Stimulated activated CD4-positive, alpha-beta T cell treated with anti-CD3 and anti-CD28 coated beads, Interleukin-1b, Interleukin-23, amount 100 ng/mL, for 24 hours (primary cell): ENCODE measurements at places on chromosomes 3 and 15.

DNA sequence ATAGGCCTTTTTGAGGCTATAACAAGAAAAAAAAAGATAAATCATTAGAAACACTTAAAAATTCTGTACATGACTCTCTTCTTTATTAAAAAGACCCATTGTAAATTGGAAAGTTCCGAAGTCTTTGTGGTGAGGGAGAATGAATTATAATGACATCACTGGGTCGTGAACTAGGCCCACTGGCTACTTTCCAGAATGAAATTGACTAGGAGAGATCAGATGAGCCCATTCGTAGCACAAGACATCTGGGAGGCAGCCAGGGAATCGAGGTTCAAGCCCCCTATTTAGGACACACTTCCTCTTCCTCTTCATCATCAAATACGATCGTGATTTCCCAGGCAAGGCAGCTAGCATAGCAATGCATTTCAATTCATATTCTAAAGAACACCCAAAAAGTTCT lies 889.8 kb upstream of the NR2F2 start:
- no peak for DNase-seq

DNA sequence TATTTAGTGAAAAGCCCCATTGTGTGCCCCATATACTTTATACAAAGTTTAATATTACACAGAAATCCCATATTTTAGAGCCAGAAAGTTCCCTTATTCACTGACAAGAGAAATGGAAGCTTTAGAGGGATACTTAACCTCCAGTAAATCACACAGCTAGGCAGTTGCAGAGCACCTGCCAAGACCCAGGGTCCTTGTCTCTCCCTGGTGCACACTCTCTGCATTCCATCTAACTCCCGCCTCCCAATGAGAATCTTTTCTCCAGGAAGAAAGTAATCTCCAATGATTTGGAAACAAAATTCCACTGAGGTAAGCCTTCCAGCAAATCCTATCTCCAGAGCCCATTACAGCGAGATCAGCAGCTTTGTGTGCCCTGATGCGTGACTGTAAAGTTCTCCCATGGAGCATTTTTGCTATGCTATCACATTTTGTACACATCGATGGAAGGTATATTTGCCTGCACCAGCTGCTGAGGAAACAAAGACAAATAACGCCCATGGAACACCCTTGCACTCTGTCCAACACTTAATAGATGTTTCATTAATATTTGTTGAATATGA lies 41.4 kb downstream of the ULK4 start:
- DNase-seq: no peak

DNA sequence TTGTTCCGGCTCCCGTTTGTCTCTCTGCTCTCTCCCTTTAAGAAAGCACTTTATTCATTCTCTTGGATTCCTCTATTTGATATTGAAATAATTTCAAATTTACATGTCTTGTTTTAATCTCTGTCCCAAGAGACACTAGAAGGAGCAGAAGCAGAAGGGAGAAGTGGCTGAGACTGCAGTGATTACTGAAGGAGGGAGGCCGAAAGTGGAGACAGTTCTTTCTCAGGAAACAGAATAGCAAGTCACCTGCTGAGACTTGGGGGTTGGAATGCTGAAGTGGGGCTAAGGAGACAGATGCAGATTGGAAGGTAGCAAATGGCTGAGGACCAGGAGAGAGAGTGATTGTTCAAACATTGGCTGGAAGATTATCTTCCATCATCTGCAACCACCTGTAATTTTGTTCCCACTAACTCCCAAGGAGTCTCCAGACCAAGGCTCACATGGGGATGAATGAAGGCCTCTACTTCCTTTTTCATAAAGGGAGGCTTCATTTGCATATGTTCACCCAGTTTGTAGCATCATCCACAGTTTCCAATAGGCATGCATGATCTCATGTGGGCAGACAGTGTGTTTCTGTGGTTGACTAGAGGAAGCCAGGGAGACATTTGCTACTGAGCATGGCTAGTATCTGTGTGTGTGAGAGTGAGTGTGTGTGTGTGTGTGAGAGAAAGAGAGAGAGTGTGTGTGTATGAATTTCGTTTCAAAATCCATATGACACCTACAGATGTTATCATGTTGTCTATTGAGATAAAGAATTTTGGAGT lies 24.0 kb downstream of the LTF start:
- DNase-seq: no peak

GRCh38 chr3:47865192-47865591 lies 62.3 kb downstream of the DHX30 start:
- no peak for DNase-seq

DNA sequence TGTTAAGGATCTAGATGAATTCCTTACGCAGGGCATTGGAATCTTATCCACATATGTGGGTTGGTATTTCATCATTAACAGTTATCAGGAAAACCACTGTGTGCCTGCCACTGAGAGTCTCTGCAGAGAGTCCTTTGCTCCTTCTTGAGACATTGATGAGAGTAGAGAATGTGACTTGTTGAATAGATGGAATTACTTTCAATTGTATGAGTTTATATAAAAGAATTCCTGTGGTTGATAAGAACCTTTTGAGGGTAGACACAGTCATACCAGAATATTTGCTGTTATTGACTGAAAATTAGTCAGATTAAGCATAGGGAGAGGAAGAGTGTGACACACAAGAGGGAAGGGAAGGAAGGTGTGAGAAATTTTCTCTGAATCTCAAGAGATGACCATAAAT lies 30.8 kb downstream of the ARHGEF26 start:
- DNase-seq: no peak

- no peak for DNase-seq
Observed at GRCh38 chr3:107239703-107240102, 137.5 kb upstream of the CCDC54 start.

GRCh38 chr15:67103432-67103831 lies 38.0 kb downstream of the SMAD3 start:
- no peak for DNase-seq

DNA sequence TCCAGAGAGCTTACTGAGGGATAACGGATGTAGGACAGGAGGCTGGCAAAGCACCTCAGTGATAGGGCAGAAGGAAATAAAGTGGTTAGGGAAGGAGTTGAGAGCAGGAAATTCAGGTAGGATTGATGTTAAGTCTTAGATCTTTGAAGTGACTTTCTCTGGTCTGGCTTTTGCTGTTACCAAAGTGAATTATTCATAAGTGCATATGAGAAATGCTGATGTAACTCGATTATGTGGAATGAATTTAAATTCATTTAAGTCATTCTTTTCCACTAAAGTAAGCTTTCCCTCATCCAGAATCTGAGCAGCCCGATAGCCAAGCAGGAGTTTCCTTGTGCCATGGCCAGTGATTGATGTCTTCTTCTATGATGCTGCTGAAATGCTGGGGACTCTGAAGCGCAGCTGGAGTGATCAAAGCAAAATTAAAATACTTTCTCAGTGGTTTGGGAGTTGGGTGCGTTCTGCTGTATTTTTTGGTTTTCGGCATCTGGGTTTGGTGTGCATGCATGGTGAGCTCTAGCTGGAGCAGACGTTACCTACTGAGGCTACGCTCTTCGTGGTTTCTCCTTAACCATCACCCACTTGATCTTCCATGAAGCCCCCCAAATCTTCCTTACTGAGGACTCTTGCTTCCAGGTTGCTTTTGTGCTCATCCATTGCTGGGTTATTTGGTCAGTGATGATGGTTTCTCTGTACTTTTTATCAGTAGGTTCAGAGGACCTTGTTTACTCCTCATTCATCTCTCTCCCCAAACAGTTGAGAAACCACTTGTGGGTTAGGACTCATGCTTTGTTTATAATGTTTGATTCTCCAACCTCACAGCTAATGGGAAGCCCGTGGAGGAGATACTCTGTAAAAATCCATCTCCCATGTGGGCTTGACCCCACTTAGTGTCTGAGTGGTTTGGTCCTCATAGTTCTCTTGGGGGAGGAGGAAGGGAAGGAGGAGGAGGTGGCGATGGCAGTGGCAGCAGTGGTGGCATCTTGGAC lies 72.5 kb downstream of the IGF1R start:
- DNase-seq: no peak

DNA sequence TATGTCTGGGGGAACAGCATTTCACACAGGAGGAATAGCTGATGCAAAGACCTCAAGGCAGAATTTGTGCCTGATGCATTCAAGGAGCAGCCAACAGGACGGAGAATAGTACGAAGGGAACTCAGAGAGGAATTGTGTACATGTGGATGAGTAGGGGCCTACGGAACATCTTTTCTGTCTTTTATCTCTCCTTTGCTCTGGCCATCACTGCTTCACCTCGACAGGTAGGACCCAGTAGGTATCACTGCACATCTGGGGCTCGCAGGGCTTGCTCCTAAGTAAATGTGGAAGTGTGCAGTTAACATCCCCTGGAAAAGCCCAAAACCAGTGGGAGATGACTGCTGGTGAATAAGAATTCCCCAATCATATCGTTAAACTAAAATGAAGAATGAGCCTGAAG lies 56.4 kb upstream of the POU1F1 start:
- DNase-seq: no peak

DNA sequence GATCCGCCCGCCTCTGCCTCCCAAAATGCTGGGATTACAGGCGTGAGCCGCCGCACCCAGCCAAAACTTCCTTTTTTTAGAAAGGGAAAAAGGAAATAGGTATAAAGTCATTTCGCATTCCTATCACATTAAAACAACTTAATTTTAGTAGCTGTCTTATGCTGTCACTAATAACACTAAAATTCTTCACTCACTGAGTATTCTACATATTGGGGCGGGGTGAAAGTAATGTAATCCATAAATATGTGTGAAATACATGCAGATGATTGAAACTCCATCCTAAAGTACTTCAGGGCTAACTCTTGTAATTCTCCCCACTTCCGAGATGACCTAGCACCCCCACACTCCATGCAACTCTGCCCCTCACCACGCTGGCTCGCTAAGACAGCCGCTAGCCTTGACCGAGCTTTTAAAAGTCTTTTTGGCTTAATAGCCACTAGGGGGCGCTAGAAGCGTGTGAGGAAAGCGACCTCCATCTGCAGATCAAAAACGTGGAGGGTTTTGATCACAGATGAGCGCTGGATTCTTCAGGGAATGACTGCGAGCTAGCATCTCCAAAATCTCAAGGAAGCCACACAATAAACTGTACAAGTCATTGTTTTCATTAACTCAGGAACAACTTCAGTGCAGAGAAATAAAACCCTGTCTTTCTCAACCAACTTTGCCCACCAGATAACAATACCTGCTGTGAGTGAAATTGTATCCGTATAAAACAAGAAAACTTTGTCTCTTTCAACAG lies 129.3 kb upstream of the IGF1R start:
- peak; percentile 16 for DNase-seq

DNA sequence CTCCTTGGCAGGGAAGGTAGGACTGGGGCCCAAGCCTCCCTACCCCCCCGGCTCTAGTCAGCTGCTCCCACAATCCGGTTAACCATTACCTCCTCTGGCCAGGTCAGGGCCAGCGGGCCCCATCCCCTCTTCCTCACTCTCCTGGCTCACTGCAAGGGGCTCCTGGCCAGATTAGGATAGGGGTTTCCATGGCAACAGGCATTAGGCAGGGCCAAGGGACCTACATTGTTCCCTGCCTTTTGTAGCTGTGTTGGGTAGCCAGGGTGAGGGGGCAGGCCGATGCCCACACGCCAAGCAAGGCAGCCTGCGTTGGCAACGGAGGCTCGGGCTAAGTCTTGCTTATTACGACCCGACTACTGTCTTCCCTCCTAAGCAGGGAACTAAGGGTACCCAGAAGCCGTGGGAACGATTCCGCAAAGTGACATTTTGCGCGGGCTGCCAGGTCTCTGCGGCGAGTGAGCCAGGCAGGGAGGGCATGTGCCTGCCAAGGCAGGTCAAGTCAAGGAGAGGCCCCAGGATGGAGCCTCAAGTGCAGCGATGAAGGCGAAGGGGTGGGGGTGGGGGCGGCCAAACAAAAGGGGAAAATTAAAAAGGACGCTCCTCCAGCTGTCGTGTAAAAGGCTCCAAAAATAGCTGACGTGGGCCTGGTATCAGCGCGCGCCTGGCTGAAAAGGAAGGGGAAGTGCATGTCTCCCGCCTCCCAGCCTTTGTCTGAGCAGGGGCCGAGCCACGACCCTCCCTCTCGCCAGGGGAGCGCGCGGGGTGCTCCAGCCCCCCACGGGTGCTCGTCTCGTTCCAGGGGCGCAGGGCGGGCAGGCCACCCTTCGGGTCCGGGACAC lies 919 bp downstream of the IDH2 start:
- DNase-seq: no peak

GRCh38 chr3:102608875-102609274 lies 174.1 kb downstream of the ZPLD1 start:
- no peak for DNase-seq

GRCh38 chr3:33388374-33389100 lies 51.7 kb downstream of the UBP1 start:
- DNase-seq: no peak

DNA sequence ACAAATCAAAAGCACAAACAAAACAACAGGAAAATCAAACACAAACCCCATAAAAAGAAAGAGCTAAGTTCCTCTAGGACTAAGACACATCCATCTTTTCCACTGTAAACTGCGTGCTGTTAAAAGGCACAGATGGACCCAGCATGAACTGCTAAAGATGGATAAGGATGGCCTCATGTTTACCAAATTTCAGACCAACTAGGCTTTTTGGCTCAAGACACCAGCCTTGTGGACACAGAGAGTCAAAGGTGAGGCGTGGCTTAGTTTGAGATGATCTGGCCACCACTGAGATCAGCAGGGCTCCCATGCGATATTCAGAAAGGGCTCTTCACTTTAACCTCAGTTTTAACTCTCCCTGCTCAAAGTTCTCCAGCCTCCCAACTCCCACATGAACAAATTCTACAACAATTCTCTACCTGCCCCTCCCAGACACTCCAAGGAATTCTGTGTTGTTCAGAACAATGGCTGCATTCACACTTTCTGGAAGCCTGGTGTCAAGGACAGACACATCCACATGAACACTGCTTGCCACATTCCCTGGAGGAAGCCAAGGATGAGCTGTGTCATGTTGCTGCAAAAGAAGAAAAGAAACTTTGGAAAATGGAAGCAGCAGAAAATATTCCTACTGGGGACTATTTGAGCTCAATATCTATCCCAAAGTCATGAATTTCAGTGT lies 198.4 kb upstream of the LRRN1 start:
- DNase-seq: no peak

DNA sequence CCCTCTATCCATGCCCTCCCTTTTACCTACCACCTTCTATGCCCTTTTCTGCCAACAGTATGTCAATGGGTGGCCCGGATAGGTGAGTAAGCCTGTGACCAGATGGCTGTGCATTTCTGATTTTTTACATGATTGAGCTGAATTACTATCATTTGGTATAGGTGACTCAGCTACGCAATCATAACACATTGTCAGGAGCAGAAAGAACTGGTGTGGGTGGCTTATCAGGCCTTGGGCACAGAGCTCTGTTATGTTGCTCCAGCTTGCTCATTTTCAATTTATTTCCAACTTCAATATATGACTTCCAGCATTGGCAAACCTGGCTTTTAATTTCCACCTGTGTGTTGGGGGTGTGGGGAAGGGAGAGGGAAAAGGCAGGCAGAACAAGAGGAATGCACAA lies 86.6 kb upstream of the AGBL1 start:
- DNase-seq: no peak

DNA sequence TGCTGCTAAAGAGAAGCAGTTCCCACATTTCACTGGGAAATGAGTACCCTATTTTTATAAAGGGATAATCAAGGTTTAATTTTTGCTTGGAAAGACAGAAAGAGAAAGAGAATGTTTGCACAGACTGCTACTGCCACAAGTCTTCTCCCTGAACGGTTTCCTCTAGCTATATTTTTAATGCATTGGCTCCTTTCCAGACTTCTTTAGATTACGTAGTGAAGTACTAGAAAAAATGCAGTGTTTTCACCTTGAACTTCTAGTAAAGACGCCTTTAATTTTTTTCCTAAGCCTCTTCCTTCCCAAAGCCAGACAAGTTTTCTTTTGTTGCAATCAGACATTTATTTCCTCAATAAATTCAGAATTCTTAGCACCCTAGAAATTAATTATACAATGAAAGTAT lies 248.3 kb upstream of the CCDC54 start:
- DNase-seq: no peak

- no peak for DNase-seq
Observed at GRCh38 chr3:192844836-192845525, 72.7 kb downstream of the MB21D2 start.
